HCEC 1CT (cell line): ENCODE measurements at places on chromosomes 11 and 22.
A peak's percentile ranks its signal among the peaks of the same experiment; 100 is the strongest.

- peak; percentile 69 for DNase-seq
Observed at GRCh38 chr11:70326365-70326811, 55.9 kb downstream of the PPFIA1 start.

DNA sequence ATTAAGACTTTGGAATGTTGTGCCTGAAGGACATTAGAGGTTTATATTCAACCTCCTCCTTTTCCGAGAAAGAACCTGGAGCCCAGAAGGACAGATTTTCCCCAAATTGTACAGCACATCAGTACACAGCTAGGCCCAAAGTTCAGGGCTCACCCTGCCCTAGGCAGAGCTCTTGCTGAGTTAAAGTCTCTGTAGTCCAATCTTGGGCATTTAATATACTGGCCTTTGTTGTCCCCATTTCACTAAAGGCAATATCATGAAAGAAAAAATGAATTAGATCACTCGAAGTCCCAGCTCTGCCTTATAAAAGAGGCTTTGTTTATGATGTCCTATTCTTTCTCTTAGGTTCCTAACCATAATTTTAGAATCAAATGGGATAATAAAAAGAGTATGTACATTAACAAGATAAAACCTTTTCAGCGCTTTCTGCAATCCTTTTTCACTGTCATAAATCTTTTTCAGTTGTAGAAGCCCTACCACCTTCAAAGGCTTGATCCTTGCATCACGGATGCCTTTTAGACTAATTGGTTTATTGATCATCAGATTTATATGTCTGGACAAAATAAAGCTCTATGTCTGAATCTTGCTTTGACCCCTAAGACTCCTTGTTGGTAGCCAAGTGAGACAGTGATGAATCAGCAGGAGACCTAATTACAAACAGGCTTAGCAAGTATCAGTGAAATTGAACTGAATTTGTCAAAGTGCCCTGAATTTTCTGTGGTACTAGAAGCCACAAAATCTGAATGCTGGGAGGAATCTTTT lies 39.8 kb downstream of the RELT start:
- peak; percentile 54 for DNase-seq

DNA sequence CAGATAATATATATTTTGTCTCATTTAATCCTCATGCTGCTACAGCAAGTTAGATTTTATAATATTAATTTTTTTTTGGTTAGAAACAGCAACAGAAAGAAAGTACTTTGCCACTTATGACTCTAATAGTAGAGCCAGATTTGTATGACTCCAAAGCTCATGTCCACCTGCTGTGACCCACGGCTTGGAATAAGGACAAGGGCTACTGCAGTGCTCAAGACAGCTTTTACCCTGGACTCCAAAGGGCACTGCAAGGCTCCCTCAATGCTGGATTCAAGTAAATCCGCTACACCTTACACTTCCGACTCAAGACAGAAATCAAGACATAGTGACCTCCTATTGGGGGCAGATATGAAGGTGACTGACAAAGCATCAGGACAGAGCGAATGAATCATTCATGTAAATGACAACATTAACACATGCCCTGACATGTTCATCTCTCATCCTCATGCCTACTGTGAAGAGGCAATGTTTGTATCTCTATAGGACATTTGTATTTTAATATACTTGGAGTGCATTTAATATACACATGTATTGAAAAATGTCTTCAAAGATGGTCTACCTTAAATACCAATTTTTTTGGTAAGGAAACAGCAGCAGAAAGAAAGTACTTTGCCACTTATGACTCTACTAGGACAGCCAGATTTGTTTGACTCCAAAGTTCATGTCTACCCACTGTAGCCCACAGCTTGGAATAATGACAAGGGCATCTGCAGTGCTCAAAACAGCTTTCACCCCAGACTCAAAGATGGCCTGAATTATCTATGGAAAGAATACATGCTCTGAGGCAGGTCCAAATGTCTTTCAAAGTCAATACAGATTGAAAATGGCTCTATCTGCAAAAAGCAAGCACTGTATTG lies 375.6 kb upstream of the CCDC90B start:
- DNase-seq, result no peak

- peak; percentile 34 for DNase-seq
Observed at GRCh38 chr11:10943968-10944367, 86.1 kb upstream of the ZBED5 start.

GRCh38 chr11:20021212-20021611 lies 139.1 kb downstream of the DBX1 start:
- no peak for DNase-seq

- DNase-seq, result no peak
Observed at GRCh38 chr11:8339592-8340022, 75.9 kb upstream of the LMO1 start.

DNA sequence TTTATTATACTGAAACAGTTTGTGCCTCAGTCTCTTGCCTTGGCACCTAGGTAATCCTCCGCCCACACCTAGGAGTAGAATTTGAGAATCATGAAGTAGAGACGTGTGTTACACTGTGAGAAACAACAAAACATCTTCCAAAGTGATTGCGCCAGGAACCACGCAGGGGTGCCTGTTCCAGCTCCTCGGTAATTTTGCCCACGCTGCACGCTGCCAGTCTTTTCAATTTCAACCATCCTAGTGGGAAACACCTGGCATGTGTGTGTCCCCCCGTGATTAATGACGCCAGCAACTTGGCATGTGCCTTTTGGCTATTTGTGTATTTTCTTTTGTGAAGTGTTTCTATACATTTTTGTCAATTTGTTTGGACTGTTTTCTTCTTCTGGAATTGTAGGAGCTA lies 919.1 kb downstream of the BRD1 start:
- no peak for DNase-seq

DNA sequence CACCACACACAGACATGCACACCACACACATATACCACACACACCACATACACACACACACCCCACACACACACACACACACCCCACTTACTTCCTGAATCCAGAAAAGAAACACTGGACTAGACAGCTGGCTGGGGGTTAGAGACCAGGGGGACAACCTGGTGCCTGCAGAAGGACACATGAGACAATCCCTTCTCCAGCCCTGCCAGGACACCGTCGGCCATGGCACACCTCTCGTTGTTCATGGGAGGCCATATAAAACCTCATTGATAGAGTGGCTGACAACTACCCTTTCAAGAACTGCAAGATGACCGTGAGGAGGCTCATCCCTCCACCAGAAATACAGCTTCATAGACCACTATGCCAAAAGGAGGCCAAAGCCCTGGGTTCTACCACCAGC lies 54.3 kb downstream of the IGSF9B start:
- no peak for DNase-seq

DNA sequence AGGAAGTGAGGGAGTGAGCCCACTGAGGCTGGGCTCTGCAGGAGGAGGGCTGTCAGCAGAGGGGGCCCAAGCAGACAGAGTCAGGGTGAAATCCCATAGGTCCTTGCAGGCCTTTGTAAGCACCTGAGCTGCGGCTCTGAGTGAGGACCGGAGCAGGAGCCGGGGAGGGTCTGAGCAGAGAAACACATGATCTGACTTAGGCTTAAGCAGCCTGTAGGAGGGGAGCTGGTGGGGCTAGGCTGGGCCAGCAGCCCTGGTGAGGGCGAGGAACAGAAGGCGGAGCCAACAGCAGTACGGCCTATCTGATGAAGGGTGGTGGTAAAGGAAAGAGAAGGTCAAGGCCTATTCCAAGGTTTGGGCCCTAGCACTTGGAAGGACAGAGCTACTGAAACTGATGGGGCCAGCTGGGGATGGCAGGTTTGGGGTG lies 26.9 kb upstream of the CBX7 start:
- no peak for DNase-seq

DNA sequence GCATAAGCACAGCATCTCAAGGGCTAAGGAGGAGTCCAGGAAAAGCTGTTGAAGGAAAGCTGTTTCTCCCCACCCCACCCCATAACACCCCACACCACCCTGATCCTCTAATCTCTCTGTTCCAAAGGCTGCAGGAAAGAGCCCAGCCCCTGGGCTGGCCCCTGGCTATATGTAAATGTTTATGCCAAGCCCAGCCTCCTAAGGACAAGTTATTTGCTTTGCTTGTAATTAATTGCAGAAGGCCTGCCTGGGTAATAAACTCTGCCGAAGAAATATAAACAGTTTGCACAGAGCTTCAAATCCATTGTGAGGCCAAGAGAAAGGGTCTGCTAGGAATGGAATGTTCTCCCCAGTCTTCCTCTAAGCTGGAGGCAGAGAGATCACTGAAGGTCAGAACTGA lies 21.2 kb downstream of the ARRB1 start:
- DNase-seq, result no peak

- no peak for DNase-seq
Observed at GRCh38 chr11:109046284-109046992, 375.6 kb upstream of the C11orf87 start.

DNA sequence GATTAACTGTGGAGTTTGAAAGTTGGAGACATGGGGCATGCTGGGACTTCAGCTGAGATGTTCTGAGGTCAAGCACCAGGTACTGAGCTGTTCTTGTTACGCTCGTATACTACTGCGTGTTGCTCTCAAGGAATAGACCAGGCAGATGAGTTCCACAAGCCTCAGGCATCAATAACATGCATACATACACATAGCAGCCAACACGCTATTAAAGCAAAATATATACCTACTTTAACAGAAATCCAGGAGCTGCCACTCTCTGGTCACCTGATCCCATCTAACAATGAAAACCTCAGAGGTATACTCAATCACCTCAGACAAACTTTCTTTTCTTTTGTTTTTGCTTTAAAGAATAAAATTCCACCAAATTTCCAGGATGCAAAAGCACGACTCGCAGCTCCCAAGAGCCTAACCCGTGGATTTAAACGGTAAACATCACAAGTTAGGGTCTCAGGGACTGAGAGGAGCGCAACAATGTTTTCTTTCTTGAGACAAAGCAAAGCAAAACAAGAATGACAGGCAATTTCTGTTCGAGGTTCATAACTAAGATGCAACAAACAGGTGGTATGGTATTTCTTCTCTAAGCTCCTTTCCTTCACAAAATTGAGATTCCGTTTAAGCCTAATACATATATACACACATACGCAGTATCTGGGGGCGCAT lies 16.5 kb downstream of the BLID start:
- DNase-seq, result peak; percentile 38

GRCh38 chr22:44930016-44930710 lies 79.6 kb downstream of the PHF21B start:
- no peak for DNase-seq

GRCh38 chr11:95568281-95568680 lies 221.3 kb downstream of the FAM76B start:
- peak; percentile 72 for DNase-seq

GRCh38 chr22:24008381-24009226 lies 2.5 kb upstream of the CABIN1 start:
- DNase-seq, result no peak

GRCh38 chr11:68825571-68825970 lies 16.1 kb downstream of the CPT1A start:
- DNase-seq, result no peak

GRCh38 chr11:65793144-65793581 lies 6.3 kb downstream of the OVOL1 start:
- no peak for DNase-seq

- DNase-seq, result peak; percentile 64
Observed at GRCh38 chr11:122745111-122745510, 89.6 kb downstream of the UBASH3B start.

GRCh38 chr11:24406389-24406788 lies 90.5 kb upstream of the LUZP2 start:
- DNase-seq, result no peak

DNA sequence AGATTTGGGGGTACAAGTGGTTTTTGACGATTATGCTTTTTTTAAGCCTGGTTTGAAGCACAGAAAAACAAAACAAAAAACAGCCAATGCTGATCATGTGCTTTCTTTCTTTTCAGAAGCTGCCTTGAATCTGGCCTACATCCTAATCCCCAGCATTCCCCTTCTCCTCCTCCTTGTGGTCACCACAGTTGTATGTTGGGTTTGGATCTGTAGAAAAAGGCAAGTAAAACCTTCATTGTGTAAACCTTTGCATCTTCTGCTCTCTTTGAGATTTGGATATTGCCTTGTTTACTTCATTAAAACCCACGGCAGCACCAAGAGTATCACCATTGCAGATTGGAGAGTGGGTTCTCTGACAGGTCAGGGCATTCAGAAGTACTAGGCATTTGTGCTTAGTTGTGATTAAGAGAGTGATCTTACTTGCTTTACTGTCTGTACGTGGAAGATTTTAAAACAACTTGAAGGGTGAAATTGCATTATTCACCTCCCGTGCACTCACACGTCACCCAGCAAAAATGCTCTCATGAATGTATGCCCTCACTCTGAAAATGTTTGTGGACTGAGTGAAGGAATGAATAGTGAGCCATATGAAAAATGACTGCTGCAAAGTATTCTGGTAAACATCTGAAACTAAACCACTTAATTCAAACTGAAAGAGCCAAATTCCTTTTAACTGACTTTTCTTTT lies 17.0 kb downstream of the LAYN start:
- DNase-seq, result peak; percentile 99

DNA sequence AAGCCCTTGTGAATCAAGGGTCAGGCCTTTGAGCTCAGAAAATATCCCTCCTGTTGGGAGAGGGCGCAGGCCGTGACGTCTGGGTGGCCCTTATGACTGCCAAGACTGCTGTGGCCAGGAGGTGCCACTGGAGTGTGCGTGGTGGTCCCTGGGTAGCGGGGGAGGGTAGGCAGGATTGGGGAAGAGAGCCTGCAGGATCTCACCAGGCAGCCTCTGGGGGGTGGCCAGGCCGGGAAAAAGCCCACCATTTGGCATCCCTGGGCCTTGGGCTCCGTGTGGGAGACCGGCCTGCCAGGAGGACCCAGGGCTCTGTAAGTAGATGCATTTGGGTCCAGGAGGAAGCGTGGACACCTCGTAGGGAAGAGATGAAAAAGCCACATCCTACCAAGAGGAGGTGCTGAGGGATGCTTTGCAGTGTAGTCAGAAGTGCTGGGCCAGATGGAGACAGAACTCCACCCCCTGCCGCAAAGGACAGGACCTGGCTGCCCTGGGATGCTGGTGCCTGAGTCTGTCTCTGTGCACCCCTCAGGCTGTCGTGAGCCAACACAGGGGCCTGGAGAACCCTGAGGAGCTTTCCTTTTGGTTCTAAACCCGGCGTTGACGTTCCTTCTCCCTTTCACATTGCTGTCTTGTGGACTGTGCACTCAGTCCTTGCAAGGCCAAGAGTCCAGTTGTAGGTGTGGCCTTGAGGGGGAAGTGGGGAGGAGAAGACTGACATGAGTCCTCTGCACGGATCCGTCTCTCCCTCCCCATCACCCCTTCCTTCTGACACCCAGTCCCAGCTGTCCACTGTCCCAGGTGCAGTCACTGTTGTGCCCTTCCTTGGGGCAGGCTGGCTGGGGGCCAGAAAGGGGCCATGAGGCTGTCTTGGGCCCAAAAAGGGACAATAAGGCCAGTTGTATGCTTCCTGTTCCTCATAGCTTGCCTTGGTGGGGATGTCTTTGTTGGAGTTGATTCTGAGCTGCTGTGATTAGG lies 12.7 kb upstream of the MIEF1 start:
- no peak for DNase-seq
